Foreskin keratinocyte (primary cell): ENCODE measurements at places on chromosomes 4 and X. TPM values are rescaled to one million over a fixed set of nuclear protein-coding genes. Genes with fewer than 3 reads are reported as not detected.

The GNRHR gene
- not detected in 2 replicates for polyA plus RNA-seq

The TSPAN6 gene
- 14.5 and 16.2 TPM in 2 replicates for polyA plus RNA-seq

The ATP10D gene
- 8.4 and 10.2 TPM in 2 replicates for polyA plus RNA-seq

The FMR1NB gene
- not detected in 2 replicates for polyA plus RNA-seq

The NUDT10 gene
- polyA plus RNA-seq, result 0.32 and 0.40 TPM in 2 replicates

The TLR1 gene
- 0.06 and 0.07 TPM in 2 replicates for polyA plus RNA-seq

The RBM47 gene
- 2.6 and 3.3 TPM in 2 replicates for polyA plus RNA-seq

The PCDH10 gene
- under 0.01 TPM in 1 of 2 replicates, not detected in the other for polyA plus RNA-seq

The IRF2 gene
- polyA plus RNA-seq, result 10.7 and 11.9 TPM in 2 replicates

The RPS6KA6 gene
- polyA plus RNA-seq, result 0.47 and 0.50 TPM in 2 replicates

The PCDH11X gene
- polyA plus RNA-seq, result not detected in 2 replicates

The MAGEB6 gene
- polyA plus RNA-seq, result not detected in 2 replicates

The SFRP2 gene
- not detected in 2 replicates for polyA plus RNA-seq

The TMPRSS11A gene
- not detected in 2 replicates for polyA plus RNA-seq

The FANCB gene
- 3.0 and 3.2 TPM in 2 replicates for polyA plus RNA-seq

The VCX2 gene
- polyA plus RNA-seq, result not detected in 2 replicates

The ABCB7 gene
- polyA plus RNA-seq, result 8.3 and 9.9 TPM in 2 replicates

The FAM47E gene
- 0.07 TPM in 1 of 2 replicates, not detected in the other for polyA plus RNA-seq

The NLGN4X gene
- 0.01 and 0.04 TPM in 2 replicates for polyA plus RNA-seq

The SLC4A4 gene
- 0.46 and 1.4 TPM in 2 replicates for polyA plus RNA-seq

The GAGE13 gene
- polyA plus RNA-seq, result not detected in 2 replicates

The GPRASP1 gene
- polyA plus RNA-seq, result 0.10 and 0.12 TPM in 2 replicates

The KIAA1210 gene
- polyA plus RNA-seq, result not detected in 2 replicates
